ENCODE measurements at places on chromosomes 5 and 9.

DNA sequence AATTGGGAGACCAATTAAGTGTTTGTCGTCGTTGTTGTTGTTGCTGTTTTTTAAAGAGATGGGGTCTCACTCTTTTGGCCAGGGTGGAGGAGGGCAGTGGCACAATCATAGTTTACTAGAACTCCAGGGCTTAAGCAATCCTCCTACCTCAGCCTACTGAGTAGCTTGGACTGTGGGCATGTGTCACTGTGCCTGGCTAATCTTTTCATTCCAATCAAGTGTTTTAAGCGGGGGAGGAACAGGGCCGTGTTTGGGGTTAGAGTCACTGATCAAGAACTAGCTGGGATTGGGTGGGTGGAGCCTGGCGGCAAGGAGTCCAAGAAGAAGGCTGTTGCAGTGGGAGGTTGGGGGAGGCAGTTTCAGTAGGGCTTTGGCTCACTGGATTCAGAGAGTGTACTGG lies 13.8 kb downstream of the SNX30 start:
- no peak for DNase-seq

GRCh38 chr9:3012245-3012644 lies 168.3 kb upstream of the PUM3 start:
- DNase-seq = no peak

GRCh38 chr9:70479880-70480291 lies 65.4 kb upstream of the KLF9 start:
- no peak for DNase-seq

GRCh38 chr5:61941637-61942036 lies 364.4 kb upstream of the KIF2A start:
- DNase-seq = no peak

DNA sequence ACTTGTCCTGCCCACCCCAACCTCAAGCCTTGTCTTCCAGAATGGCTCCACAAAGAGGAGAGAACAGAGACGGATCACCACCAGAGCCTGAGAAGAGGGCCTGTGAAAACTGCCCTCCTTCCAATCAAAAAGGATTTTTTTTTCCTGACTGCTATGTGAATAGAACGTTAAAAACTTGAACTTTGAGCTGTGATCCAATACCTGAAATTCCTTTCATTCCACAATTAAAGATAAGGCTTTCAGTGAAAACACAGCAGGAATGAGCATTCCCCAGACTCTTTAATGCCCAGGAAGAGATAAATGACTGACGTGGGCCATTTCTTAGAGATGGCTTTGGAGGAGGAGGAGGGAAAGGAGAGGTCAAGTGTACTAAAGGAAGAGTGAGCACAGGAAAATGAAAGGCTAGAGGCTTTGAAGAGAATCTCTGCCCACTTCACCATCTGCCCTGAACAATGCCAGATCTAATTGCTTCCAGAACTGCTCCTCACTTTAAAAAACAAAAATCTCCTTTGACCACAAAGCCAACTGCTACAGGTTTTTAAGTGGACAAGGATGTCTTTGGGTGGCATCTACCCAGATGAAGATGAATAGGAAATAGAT lies 177.9 kb upstream of the MAP3K1 start:
- DNase-seq = no peak

GRCh38 chr5:88613051-88613450 lies 269.9 kb downstream of the MEF2C start:
- no peak for DNase-seq

- DNase-seq = no peak
Observed at GRCh38 chr9:33350310-33350709, 52.1 kb downstream of the AQP7 start.

DNA sequence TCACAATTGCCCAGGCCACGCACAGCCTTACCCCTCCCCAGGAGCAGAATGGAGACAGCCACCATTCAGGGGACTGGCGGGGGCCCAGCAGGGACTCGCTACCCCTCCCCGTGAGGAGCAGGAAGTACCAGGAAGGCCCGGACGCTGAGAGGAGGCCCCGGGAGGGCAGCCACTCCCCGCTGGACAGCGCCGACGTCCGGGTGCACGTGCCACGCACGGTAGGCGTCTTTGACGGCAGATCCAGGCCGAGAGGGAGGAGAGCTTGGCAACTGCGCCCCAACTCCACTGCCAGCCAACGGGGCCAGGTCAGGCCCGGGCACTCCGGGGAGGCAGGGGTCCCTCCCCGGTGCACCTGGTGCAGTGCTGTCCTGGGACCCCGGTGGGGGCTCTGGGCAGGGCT lies 14.0 kb downstream of the DNLZ start:
- no peak for DNase-seq

DNA sequence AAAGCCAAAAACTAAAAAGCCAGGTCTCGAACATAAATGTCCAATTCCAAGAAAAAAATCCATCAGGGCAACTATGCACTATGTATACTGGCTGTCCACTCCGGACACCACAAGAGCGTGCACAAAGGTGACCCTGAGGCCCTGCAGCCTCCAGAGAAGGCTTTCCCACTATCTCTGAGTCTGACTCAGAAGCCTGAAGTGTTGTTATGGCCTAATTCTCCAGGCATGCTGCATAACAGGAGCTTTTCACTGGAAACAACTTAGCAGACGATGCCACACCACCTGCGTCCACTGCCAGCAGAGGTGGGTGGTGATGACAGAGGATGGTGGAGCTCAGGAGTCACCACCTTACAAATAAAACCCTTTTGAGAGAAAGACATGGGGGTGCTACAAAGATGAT lies 63.7 kb downstream of the HABP4 start:
- no peak for DNase-seq

DNA sequence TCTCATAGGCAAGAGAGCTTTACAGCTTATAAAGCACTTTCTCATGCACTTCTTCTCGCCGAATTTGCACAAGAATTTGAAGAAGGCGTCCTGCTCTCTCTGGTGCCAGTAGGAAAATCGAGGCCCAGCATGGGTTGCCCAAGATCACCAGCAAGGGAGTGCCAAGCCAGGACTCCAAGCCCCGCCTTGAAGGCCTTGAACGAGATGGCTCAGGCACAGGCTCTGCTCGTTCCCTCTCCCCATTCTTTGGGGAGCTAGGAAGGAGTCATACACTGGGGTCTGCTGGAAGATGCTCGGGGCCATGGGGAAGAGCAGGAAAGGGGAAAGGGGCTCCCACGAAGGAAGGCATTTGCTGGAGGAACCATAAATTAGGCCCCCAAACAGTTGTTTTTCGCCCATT lies 46.7 kb downstream of the PAX5 start:
- no peak for DNase-seq

DNA sequence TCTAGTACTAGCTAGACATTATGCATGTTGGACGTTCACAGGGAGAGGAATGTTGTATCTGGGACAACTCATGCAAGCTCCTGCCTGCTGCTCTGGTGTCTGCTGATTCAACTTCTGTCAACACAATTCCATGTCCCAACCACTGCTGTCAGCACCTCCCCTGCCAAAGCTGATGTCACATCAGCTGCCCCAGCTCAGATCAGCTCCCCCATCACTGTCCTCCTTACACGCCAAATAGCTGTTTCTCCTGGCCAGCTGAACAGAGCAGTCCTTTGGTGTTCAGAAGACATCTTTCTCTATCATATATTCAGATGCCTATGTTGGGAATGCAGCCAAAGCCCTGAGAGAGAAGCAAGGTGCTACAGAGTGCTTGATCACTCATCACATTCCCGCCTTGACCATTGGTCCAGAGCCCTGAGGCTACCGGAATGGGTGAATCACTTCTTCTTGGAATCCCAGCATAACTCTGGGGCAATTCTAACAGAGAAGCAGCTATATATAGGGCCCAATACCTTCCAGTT lies 223.3 kb downstream of the SEC61B start:
- DNase-seq = no peak

DNA sequence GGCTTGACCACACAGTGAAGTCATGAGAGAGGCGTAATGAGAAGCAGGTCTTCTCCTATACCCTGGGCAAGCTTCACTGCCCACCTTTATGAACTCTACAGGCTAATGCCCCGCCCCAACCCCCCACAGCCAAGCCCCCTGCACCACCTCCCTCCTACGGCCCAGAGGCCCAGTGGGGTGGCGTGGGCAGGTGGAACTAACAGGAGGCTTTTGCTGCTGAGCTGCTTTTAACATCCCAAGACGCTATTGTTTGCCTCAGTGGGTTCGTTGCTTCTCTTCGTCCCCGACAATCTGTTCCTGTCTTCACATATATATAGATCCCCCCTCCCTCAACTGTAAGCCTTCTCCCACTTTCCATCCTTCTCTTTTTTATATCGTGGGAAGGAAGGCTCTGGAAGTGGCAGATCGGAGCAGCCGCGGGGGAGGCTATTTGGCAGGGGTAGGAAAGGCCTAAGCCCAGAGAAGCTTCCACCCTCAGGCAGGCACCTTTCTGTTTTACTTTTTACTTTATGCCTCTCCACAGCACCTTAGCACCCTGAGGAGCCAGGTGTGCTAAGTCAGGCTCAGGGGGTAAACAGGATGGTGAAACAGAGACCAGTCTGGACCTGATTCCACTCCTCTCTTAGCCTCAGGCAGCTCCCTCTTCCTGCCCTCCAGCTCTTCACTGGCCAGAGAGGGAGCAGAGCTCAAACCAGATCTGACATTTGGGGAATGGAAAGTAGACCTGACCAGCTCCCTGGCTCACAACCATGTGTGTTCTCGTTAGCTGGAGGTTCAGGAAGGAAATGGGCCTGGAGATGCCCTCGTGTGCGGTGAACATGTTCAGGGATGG lies 26.5 kb downstream of the CD74 start:
- no peak for DNase-seq

DNA sequence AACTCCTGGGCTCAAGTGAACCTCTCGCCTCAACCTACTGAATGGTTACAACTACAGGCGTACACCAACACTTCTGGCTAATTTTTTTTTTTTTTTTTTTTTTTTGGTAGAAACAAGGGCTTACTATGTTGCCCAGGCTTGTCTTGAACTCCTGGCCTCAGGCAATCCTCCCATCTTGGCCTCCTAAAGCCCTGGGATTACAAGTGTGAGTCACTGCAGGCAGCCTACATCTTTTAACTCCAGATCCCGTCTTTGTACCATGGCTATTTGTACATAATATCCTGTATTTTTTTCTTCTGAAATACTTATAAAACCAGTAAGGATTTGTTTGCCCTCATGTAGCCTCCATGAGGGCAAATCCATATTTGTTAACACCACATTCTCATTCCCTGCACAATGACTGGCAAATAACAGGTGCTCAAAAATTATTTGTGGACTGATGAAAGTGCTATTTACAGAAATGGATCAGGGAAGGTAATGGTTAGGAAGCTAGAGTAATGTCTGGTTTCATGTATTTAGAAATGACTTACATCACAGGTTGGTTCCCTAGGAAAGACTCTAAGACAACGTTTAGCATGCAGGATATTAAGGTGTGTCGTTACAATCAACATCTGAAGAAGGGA lies 51.9 kb upstream of the POU5F2 start:
- no peak for DNase-seq

DNA sequence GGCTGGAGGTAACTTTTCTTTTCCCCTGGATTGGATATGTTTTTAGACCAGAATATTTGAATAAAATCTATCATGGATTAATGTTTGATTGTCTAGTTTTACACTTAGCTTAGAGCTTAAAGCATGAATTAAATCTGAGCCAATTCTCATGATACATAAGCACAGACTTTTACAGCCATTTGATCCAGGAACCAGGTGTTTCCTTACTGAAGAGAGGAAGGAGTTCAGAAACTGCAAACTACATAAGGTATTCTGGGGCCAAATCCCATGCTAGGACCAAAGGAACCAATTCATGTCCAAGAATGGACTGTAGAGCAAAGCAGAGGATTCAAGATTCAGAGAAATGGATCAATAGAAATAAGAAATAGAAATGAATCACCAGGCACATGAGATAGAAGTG lies 360.4 kb upstream of the ZNF608 start:
- DNase-seq = no peak

GRCh38 chr9:97759581-97760288 lies 62.6 kb upstream of the XPA start:
- no peak for DNase-seq

DNA sequence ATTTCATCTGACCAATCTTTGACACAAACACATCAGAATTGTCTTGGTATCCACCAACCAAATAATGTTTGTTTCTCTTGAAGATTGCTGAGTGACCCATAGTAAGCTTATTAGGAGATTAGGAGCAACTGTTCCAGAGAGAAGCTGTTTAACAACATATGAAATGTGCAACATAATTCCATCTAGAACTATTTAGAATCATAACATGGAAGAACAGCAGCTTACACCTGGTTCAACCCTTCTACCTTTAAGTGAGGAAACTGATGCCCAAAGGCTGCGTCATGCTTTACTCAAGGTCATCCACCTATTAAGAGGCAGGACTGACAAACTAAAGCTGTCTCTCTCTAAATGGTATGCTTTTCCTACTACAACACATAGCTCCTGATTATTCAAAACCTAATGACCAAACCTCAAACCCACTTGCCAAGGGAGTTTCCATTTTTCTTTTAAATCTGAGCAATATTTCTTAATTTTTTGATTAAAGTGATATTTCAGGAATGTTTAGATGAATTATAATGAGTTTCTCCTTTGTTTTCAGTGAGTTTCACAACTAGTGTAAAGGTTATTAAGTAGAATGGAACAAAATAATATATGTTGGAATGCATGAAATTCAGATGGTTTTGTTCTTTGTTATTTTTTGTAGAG lies 545.9 kb downstream of the RAB3C start:
- no peak for DNase-seq

DNA sequence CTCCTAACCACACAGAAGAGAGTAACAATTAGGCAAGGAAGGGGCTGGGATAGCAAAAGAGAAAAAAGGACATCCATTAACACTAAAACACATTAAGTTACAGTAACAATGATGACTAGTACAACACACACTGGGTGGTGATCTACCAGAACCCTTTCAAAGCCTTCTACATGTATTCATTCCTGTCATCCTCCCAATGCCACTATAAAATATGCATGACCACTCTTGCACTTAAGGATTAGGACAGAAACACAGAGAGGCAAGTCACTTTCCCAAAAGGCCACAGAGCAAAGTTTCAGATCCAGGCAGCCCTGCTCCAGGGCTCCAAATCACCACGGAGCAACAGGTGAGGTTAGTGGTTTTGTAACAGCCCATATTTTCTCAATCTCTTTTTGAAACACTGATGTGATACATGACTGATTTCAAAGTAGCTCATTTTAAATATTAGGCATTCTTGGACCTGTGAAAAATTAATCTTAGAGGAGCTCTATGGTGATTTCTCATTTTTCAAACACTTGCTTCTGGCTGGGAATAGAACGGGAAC lies 86.7 kb downstream of the AUH start:
- no peak for DNase-seq

DNA sequence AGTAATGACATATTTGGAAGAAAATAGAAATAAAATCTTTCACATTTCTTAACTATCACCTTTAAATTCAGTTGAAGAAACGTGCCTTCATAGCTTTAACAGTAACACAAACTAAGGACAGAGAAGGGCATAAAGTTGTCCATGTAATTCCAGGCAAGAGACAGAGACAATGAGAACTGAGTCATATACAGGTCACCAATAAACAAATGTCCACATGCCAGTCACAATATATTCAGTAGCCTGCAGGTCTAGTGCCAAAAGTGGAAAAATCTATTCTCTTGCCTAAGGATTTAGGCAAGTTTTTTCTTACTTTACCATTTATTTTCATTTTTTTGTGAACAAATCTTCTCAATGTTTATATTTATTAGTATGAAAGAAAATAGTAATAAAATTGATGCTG lies 1711.5 kb upstream of the NUDT12 start:
- no peak for DNase-seq

All from activated CD8-positive, alpha-beta memory T cell treated with anti-CD3 and anti-CD28 coated beads for 48 hours (primary cell).